Aortic smooth muscle cell (primary cell): ENCODE measurements at places on chromosomes 1 and 21. TPM values are rescaled to one million over a fixed set of nuclear protein-coding genes. Genes with fewer than 3 reads are reported as not detected.

LHX8 gene
- total RNA-seq, result not detected in 2 replicates

FCRL6 gene
- total RNA-seq, result not detected in 2 replicates

YBX1 gene
- total RNA-seq, result 1,126 and 1,142 TPM in 2 replicates

SLC45A1 gene
- total RNA-seq, result 2.2 and 3.0 TPM in 2 replicates

CRYZL1 gene
- 28.9 and 36.7 TPM in 2 replicates for total RNA-seq

AMY1B gene
- total RNA-seq, result not detected in 2 replicates

KIF17 gene
- 0.13 and 0.19 TPM in 2 replicates for total RNA-seq

SLAMF7 gene
- not detected in 2 replicates for total RNA-seq

ADGRL4 gene
- total RNA-seq, result 55.9 and 76.8 TPM in 2 replicates

MTARC2 gene
- 7.9 and 10.7 TPM in 2 replicates for total RNA-seq

LCE1D gene
- total RNA-seq, result not detected in 2 replicates

KPRP gene
- total RNA-seq, result not detected in 2 replicates

PSEN2 gene
- 21.5 and 24.0 TPM in 2 replicates for total RNA-seq

NIBAN1 gene
- total RNA-seq, result 13.1 and 33.3 TPM in 2 replicates

OPTC gene
- not detected in 2 replicates for total RNA-seq

FCGR2B gene
- not detected in 2 replicates for total RNA-seq

CHI3L1 gene
- total RNA-seq, result 0.06 and 0.13 TPM in 2 replicates

FMO5 gene
- 1.3 and 2.4 TPM in 2 replicates for total RNA-seq

HES3 gene
- total RNA-seq, result not detected in 2 replicates

ASCL5 gene
- total RNA-seq, result not detected in 2 replicates

ITLN2 gene
- not detected in 2 replicates for total RNA-seq

UQCRH gene
- 763 and 780 TPM in 2 replicates for total RNA-seq

MLLT11 gene
- 4.2 and 4.5 TPM in 2 replicates for total RNA-seq

SLC5A3 gene
- 15.1 and 34.2 TPM in 2 replicates for total RNA-seq

OR2G6 gene
- total RNA-seq, result not detected in 2 replicates

LCE1E gene
- not detected in 2 replicates for total RNA-seq

RGS16 gene
- total RNA-seq, result 0.40 and 0.87 TPM in 2 replicates

CELA3B gene
- total RNA-seq, result not detected in 2 replicates

S100A7A gene
- not detected in 2 replicates for total RNA-seq

IGSF5 gene
- total RNA-seq, result not detected in 2 replicates

TMCO2 gene
- not detected in 2 replicates for total RNA-seq

LCE3A gene
- total RNA-seq, result not detected in 2 replicates

FCRL2 gene
- total RNA-seq, result not detected in 2 replicates

LEMD1 gene
- total RNA-seq, result not detected in 2 replicates

SV2A gene
- 5.8 and 7.5 TPM in 2 replicates for total RNA-seq

RHBDL2 gene
- 0.50 and 0.79 TPM in 2 replicates for total RNA-seq

PRDM16 gene
- 25.9 and 47.1 TPM in 2 replicates for total RNA-seq

CYP4X1 gene
- total RNA-seq, result 7.4 and 11.6 TPM in 2 replicates

ADAM30 gene
- total RNA-seq, result not detected in 2 replicates

URB1 gene
- total RNA-seq, result 12.4 and 19.0 TPM in 2 replicates

DNAJC8 gene
- 62.6 and 68.3 TPM in 2 replicates for total RNA-seq

ENAH gene
- total RNA-seq, result 247 and 338 TPM in 2 replicates

DYNLT5 gene
- 0.37 and 0.40 TPM in 2 replicates for total RNA-seq

CRABP2 gene
- total RNA-seq, result 7.3 and 8.6 TPM in 2 replicates

RAB3GAP2 gene
- 35.0 and 40.8 TPM in 2 replicates for total RNA-seq

TYW3 gene
- total RNA-seq, result 16.2 and 17.6 TPM in 2 replicates

RNU1-2 gene
- 565 and 1,390 TPM in 2 replicates for total RNA-seq
